ENCODE measurements at places on chromosomes 11 and 22.

DNA sequence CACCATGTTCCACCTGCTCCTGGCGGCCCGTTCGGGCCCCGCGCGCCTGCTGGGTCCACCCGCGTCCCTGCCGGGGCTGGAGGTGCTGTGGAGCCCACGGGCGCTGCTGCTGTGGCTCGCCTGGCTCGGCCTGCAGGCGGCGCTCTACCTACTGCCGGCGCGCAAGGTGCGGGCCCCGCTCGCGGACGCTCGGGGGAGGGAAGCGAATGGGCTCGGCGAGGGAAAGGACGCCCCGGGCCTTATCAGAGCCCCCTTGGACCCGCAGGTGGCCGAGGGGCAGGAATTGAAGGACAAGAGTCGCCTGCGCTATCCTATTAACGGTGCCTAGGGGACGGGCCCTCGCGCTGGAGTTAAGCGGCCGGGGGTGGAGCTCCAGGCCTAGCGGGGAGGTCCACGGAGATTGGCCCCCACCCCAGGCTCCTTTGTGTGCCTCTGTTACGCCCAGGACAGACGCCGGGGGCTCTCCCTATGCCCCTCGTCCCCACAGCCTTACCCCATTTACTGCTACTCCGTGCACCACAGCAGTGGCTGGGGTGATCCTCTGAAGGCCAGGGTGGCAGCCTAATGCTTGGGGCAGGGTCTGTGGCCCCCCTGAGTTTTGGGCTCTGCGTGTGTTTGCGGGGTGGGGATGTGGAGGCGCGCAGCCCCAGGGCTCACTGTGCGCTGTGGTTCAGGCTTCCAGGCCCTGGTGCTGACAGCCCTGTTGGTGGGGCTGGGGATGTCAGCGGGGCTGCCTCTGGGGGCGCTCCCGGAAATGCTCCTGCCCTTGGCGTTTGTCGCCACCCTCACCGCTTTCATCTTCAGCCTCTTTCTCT is 1.1 kb downstream of the TM7SF2 start:
- no peak for DNase-seq

- DNase-seq, result no peak
These were observed 32.1 kb downstream of the PPM1F start for GRCh38 chr22:21920341-21921183.

- DNase-seq, result no peak
These were observed 611.7 kb downstream of the SOX6 start for GRCh38 chr11:15744693-15745092.

GRCh38 chr11:13415201-13415600 is 47.8 kb downstream of the BTBD10 start:
- no peak for DNase-seq

DNA sequence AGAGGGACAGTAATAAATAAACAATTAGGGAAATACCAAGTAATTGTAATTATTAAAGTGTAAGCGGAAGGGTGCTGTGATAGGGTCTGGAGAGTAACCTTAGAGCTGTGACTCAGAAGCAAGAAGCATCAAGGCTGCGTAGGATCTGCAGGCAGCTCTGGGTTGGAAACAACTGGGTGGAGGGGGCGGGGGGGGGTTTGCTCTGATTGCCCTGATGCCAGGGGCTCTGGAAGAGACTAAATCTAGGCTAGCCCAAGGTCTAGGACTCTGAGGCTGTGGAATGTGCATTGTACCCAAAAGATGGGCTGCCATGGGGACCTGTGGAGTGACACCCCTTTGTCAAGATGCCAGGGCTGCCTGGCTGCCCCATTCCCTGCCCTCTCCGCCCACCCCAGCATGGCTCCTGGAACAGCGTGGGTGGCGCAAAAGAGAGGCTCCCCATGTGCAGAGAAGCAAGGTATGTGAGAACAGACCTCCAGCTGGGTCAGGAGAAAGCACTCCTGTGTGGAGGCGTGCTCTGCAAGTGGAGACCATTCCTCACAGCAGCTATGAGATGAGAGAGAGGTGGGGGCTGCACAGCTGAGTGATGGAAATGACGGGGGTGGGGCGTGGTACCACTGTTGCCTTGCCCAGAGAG is 101.1 kb upstream of the CRYBB3 start:
- DNase-seq, result no peak

DNA sequence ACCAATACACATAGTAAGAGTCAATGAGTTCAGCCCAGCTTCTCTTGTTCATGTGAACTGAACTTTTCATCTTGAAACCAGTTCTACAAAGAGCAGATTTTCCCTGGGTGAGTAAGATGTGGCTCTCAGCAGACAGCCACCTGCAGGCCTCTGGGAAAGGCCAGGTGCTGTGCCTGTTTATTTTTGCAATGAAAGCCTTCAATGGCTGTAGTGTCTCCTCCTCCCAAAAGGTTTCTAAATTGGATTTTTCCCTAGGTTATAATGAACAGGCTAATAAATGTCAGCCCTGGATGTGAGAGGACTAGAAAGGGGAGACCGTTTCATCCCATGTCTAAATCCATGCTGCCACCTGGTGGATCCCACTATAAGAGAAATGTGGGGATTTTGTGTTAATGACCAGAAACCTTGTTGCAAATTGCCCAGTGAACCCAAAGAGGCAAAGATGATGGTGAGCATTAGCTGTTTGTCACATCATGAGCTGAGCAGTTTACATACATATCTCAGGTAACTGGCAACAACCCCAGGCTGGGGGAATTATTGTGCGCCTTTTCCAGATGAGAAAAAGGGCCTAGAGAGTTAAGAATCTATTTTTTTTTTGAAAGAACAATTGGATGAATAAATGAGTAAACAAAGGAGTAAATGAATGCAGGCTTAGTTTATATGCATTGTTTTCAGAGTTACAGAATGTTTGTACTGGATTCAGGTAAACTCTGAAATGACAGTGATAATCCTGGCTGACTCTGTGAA is 12.7 kb downstream of the C11orf91 start:
- peak; percentile 71 for DNase-seq

GRCh38 chr11:5107285-5107684 is 30.9 kb downstream of the OR52A5 start:
- DNase-seq, result no peak

Data from muscle of leg (tissue), 16 donors.